ENCODE measurements at places on chromosomes 1 and 21.
A peak's percentile ranks its signal among the peaks of the same experiment; 100 is the strongest.

- DNase-seq = no peak
These were observed 38.6 kb upstream of the COX20 start for GRCh38 chr1:244796719-244797406.

DNA sequence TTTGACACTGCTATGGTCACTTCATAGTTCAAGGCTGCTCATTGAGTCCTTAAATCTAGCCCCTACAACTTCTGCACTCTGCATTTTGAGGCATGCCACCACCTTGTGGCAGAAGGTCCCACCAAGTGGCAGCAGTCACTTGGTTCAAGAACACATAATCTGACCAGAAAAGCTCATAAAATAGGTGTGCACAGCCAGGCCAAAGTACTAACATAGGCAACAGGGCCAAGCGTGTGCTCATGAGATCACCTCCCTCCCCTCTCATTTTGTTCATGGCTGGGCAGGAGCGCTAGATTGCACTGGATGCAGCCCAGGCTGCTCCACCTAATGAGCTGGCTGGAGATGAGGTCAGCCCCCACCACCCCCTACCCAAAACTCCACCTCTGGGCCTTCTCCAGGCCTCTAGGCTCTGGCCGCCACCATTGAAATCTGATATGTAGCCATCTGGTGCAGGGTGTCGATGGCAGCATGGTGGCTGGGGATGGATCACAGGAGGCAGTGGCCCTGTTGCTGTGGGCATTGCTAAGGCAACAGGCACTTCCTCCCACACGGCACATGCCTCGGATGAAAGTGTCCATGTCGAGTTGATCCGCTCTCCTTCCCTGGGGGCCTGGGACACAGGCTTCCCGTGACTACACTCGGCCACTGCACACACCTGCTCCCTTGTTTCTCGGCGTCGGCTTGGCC, 193.2 kb downstream of the TRABD2B start:
- no peak for DNase-seq

DNA sequence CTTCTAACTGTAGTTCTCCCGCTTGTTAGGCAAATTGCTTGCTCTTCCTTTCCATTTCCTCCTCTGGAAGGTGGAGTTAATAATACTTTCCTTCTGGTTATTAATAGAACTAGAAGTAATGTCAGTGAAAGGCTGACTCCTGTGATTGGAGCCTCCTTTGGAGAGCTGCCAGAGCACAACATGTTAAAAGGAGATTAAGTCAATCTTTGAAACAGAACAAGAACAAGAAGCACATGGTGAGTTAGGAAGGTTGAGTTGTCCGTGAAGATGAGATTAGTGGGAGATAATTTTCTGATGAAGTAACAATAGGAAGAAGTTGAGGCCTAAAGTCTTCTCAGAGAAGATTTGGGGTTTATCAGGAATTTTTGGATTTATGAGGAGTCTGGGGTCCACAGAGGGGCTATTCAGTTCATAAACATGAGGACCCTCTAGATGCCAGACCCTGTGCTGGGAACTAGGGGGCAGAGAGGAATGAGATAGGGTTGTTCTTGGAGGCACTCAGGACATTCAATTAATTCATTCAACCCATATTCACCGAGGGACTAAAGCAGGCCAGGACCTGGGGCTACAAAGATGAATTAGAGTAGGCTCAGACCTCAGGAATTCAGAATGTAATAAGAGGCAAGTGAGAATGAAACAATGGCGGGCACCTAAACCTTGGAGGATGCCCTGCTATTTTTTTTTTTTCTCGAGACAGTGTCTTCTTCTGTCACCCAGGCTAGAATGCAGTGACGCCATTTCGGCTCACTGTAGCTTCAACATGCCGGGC, 40.7 kb upstream of the DHCR24 start:
- DNase-seq = peak; percentile 17

- no peak for DNase-seq
These were observed 3.3 kb upstream of the MTARC1 start for GRCh38 chr1:220783453-220783852.

GRCh38 chr1:109160071-109160840, 46.3 kb downstream of the ELAPOR1 start:
- no peak for DNase-seq

All from psoas muscle (tissue), 8 donors.